ENCODE measurements at places on chromosomes 5 and 9.

DNA sequence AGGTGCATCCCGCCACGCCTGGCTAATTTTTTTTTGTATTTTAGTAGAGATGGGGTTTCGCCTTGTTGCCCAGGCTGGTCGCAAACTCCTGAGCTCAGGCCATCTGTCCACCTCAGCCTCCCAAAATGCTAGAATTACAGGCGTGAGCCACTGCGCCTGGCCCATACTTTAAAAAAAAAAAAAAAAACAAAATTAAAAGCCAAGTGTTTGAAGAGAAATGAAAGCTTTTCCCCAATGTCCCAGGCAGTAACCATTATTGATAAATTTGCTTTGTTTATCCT is 9.5 kb downstream of the PRRC2B start:
- no peak for DNase-seq

DNA sequence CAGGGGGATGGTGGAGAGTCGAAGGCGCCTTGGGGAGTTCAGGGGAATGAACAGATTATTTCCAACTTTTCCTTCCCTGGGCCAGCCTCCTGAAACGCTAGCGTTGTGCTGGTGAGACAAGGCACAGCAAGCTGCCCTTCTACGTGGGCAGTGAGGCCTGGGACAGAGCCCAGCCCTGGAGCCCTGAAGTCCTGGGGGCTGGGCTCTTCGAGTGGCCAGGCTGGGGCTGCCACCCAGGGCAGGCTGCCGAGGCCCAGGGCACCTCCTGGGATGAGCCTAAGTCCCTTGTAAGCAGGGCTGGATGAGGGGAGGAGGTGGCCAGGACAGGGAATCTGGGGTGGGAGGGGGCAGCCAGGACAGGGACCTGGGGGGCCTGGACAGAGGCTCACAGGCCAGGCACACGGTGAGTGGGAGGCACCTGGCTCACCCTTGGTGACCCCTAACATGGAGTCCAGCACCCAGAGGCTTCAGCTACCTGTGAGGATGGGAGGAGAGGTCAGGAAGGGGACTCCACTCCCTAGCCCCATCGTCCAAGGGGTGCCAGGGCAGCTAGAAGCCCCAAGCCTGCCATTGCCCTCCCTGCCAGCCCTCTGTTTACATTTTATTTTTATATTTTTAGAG is 1.3 kb upstream of the LCN12 start:
- no peak for DNase-seq

GRCh38 chr9:21994556-21995005 is at the start of gene CDKN2B-AS1:
TSS of gene CDKN2B-AS1 (plus strand) at chr9:21994791.
- DNase-seq: no peak

GRCh38 chr5:178387856-178388190 is 155.2 kb upstream of the PHYKPL start:
- DNase-seq: no peak

DNA sequence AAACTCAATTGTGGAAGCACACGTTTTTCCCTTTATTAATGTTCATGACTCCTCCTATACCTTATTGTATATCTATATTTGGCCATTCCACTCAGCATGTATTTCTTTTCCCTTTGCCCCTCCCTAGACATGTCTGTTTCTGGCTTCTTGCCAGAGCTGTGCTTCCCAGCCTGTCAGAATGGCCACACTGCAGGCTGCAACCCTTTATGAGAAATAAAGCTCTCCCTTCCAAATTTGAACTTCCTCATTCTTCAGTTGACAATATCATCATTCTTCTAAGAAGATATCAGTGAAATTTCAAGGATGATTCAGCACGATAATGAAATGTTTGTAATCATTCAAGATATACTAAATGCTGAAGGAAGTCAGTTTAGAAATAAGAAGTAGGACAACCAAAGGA is 107.6 kb upstream of the PRSS3 start:
- no peak for DNase-seq

DNA sequence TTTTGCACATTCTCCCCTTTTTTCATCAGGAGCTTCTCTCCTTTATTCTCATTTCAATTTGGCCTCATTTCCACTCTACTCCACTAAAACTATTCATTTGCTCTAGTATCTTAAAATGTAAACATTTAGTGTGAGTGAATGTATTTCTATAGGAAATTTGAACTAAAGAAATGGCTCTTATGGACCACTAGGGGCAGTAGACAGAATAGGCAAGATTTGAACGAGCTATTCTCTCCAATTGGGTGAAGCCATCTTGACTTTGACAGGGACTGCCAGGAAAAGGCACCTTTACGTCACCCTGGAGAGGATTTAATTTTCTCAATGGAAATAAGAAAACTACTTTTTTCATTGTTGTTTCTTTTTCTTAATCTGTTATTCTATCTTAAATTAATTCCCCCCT is 666.3 kb downstream of the DNAH5 start:
- DNase-seq: no peak

GRCh38 chr5:1204693-1205242 is 3.4 kb downstream of the SLC6A19 start:
- no peak for DNase-seq

DNA sequence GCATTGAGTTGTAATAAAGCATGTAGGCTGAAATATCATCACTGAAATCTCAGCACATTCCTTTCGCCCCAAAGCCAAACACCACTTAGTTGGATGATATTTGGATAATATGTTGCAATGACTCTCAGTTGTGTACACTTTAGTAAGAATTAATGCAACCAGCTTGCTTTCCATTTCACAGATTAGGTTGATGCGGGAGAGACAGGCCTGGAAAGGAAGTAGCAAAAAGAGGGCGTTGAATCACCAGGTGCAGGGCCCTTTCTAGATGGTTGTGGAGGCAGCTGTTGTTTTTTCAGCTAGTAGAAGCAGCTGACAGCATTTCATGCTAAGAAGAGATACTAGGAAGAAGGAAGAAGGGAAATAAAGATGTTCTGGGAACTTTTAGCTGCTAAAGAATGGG is 30.9 kb downstream of the DMRT3 start:
- no peak for DNase-seq

- DNase-seq: no peak
These were observed 67.8 kb downstream of the PTCD2 start for GRCh38 chr5:72387985-72388384.

DNA sequence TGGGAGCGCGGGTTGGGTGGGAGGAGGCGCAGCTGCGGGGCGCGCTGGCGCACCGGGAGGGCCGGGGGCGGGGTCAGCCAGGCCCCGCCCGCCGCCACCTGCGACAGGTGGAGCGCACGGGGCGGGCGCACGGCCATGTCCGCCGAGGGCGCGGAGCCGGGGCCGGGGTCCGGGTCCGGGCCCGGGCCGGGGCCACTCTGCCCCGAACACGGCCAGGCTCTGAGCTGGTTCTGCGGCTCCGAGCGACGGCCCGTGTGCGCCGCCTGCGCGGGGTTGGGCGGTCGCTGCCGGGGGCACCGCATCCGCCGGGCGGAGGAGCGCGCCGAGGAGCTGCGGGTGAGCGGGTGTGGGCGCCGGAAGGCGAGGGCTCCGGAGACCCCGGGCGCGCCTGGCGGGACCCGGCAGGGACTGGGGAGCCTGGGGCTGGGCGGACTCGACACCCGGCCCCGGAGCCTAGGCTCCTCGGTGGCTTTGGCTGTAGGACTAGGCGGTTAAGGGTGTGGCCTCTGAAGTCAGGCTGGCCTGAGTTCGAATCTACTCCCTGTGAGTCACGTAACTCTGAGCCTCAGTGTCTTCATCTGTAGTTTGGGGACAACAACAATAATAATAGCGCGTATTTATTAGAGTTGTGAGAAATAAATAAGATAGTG is at the start of gene BSPRY:
Gene BSPRY, plus strand, starts transcription at position 97 of the 650 bp plus-strand sequence. Its CDS starts 39 bp downstream, at position 136.
- DNase-seq: no peak

GRCh38 chr5:58459146-58460001 is 512 bp downstream of the PLK2 start:
- no peak for DNase-seq

GRCh38 chr9:8252445-8252844 is 452.9 kb upstream of the DMAC1 start:
- DNase-seq: no peak

- DNase-seq: no peak
These were observed 566 bp downstream of the RPP25L start for GRCh38 chr9:34611251-34611810.

DNA sequence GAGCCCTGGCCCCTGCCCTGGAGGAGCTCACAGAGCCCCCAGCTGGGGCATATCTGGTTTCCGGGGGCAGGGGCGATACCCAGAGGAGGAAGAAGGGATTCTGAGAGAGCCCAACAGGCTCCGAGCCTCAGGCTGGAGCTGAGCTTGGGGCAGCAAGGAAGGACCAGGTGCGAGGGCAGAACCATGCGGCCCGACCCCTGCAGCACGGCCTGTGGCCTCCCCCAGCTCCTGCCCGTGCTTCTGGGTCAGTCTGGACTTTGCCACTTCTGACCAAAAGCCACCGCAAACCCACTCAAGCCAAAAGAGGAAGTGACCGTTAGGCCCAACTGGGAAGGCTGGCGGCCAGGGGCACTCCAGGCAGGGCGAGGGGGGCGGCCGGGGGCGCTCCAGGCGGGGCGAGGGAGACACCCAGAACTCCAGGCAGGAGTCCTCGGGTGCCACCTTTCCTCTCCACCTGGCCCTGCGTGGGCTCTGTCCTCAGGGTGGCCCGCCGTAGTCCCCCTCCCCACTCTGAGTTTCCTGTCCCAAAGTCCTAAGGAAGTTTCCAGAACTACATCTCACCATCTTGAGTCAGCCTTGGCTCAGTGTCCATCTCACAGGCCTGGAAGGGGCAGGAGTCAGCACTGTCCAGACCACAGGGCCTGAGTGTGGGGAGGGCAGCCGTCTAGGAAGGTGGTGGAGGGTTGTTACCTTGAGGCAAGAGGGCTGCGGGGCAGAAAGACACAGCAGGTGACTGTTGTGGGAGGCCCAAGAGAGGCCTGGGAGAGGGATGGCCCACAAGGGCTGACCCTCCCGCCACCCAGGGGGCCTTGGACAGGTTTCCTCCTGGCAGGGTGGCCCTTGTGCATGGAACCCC is 946 bp upstream of the LTC4S start:
- no peak for DNase-seq

- no peak for DNase-seq
These were observed 182.4 kb downstream of the DIRAS2 start for GRCh38 chr9:90460220-90460619.

GRCh38 chr5:123059455-123059854 is 22.9 kb upstream of the PPIC start:
- peak; percentile 0 for DNase-seq

DNA sequence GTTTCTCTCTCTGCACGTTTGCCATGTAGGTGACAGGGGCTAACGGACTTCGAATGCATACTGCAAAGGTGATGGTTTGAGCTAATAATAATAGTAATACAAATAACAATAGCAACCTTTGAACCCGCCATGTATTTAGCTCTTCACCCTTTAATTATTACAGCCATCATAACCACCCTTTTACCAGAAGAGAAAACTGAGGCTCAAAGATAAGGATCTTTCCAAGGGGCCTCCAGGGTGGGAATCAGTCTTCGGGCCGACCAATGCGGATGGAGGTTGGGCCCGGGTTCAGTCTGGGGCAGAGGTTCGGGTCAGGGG is 494 bp downstream of the CDKN2AIPNL start:
- DNase-seq: no peak

DNA sequence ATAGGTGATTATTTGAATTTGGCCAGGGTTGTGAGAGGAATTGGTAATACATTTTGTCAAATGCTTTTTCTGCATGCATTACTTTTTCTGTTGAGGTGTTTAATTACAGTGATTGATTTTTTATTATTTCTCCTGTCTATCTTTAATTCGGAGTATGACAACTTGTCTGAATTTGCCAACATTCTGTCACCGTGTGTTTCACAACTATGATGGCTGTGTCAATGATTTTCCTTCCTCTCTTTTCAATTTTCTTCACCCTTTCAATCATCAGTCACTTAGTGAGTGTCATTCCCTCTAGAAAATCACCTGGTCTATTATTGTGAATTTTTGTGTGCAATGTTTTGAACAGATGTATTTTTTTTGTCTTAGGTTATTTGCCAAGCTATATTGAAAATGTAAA is 1221.4 kb upstream of the CDH18 start:
- no peak for DNase-seq

DNA sequence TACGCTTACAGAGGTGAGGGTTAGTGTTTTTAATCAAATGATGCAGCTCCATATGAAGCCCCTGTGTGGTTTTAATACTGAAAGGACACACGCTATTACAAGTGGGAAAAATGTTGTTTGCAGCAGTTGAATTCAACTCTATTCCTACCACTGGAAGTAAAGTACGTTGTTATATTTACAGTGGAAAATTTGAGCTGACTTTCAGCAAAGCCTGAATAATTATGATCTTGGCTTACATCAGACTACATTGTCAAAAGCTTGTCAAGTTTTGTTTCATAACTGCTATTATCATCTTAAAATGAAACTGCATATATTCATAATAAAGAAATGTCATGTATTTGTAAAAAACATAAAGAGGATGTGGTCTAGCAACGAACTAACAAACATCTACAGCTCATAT is 818.5 kb downstream of the SEMA5A start:
- no peak for DNase-seq

- no peak for DNase-seq
These were observed 490.4 kb downstream of the DNAH5 start for GRCh38 chr5:13454050-13454449.

DNA sequence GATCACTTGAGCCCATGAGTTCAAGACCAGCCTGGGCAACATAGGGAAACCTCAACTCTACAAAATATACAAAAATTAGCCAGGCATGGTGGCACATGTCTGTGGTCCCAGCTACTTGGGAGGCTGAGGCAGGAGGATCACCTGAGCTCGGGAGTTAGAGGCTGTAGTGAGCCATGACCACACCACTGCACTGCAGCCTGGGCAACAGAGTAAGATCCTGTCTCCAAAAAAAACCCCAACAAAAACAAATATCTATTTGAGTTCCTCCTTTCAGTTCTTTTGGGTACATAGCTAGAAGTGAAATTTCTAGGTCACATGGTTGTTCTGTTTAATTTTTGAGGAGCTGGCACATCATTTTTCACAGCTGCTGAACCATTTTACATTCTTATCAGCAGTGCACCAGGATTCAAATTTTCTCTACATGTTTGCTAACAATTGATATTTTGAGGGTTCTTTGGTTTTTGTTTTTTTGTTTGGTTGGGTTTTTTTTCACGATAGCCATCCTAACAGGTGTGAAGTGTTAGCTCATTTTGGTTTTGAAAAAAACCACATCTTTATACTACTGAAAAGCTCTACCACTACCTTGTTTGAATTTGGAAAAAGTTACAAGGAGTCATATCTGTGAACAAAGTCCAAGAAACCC is 176.9 kb upstream of the SLC12A2 start:
- no peak for DNase-seq

- DNase-seq: no peak
These were observed 17.3 kb upstream of the GLIS3 start for GRCh38 chr9:4317205-4317604.

- no peak for DNase-seq
These were observed 323.4 kb downstream of the CHSY3 start for GRCh38 chr5:130227699-130228098.

- no peak for DNase-seq
These were observed 34.3 kb downstream of the CENPP start for GRCh38 chr9:92360083-92360482.

DNA sequence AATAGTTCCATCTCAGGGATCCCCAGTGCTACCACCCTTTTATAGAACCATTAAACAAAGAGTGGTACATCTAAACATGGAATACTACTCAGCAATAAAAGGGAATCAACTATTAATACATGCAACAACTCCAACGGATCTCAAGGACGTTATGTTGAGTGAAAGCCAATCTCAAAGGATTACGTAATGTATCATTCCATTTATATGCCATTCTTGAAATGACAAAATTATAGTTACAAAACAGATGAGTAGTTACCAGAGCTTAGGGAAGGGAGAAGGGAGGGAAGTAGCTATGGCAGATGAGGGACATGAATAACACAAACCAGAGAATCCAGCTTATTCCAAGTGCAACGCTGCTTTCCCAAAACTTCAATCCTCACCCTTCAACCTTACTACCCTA is 69.5 kb downstream of the ACTL7B start:
- no peak for DNase-seq
